Thoracic aorta (tissue), 2 donors: ENCODE measurements at places on chromosomes 3 and 15. TPM values are rescaled to one million over a fixed set of nuclear protein-coding genes. Genes with fewer than 3 reads are reported as not detected.

The EPB42 gene
- not detected for total RNA-seq

The RPUSD2 gene
- 9.6 TPM for total RNA-seq

The CFAP91 gene
- 11.4 TPM for total RNA-seq

The MAGEF1 gene
- total RNA-seq: 26.1 TPM

The HAUS2 gene
- 49.3 TPM for total RNA-seq

- no peak for DNase-seq
Measured at GRCh38 chr15:93384886-93385285, 295.9 kb upstream of the RGMA start.

The SERPINI2 gene
- total RNA-seq: not detected
